ENCODE measurements at places on chromosomes 12 and 14.
A peak's percentile ranks its signal among the peaks of the same experiment; 100 is the strongest.

- no peak for DNase-seq
Measured at GRCh38 chr12:24991209-24992049, 42.5 kb upstream of the BCAT1 start.

DNA sequence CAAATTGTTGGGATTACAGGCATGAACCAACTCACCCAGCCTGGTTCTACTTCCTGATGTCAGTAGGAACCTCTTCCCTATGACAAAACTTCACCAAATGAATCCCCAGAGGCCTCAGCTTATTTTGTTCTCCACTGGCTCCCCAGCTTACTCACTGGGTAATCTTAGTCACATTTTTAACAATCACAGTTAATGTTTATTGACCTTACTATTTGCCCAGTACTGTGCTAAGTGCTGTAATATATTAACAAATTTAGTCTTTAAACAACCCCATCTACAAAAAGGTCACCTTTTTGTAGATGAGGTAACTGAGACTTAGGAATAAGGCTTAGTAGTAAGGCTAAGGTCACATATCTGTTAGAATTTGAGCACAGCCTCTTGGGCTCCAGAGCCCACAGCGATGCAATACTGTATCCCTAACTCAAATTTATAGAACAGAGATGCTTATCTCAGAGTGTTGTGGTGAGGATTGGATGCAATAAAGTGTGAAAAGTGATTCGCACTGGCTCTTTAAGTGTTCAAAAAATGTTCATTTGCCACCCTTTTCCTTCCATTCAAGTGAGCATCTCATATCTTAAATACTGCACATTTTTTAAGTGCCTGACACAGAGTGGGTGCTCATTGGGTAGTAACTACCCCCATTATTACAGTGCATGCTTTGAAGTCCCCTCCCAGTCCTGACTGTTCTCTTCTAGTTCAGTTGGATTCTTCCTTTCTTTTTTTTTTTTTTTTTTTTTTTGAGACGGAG lies 146.4 kb upstream of the ARHGAP5 start:
- DNase-seq, result no peak

- no peak for DNase-seq
Measured at GRCh38 chr12:69102856-69103255, 136.5 kb upstream of the CPSF6 start.

- peak; percentile 31 for DNase-seq
Measured at GRCh38 chr12:70271025-70271424, 27.8 kb downstream of the CNOT2 start.

DNA sequence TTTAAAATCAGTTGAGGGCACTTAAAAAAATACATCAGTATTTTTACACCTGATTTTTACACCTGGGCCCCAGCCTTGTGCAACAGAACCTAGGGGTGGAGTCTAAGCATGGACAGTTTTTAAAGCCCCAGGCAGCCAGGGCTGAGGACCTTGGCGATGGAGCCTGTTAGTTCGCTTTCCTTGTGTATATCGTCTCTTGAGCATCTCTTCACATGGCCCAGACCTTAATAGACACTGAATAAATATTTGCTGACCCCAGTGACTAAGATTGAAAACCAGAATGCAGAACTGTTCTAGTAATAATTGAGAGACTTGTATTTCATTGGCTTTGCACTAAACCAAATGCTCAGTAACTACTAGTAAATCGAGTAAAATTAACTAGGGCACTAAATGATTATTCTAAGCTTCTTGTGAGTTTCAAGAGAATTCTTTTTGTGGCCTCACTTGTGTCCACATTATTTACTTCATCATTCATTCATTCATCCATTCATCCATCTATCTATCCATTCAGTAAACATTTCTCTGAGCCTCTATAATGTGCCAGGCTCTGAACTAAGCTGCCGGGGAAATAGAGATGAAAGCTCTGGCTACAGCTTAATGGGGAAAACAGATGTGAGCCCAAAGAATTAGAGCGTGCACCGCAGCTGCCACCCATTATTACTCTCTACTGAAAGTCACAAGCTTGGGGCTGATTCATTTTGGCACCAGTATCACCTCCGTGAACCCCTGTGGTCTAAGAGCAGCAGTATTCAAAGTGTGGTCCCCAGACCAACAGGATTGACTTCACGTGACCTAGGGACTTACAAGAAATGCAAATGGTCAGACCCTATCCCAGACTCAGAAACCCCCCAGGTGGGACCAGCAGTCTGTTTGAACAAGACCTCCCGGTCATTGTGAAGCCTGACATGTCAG lies 30.7 kb upstream of the BCL7A start:
- peak; percentile 79 for DNase-seq

DNA sequence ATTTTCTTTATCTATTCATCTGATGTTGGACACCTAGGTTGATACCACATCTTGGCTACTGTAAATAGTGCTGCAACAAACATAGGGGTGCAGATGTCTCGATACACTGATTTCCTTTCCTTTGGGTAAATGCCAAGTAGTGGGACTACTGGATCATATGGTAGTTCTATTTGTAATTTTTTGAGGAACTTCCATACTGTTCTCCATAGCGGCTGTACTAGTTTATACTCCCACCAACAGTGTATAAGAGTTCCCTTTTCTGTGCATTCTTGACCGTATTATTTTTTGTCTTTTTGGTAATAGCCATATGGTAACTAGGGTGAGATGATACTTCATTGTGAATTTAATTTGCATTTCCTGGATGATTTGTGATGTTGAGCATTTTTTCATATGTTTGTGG lies 71.8 kb downstream of the LRP6 start:
- no peak for DNase-seq

DNA sequence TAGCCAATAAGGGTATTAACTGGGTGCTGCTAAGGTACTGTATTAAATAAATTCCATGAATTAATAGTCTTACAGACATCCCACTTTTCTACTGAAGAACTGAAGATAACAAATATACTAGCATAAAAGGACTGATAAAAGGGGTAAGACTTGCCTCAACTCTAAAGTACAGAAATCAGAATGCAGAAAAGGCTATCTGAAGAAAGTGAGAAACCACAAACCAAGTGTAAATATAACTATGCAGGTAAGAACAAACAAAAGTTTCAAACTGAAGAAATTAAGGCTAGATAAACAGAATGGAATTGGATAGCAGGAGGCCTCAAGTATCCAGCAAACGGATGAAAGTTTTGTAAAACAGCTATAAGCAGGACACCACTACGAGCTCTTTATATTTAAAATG lies 29.5 kb downstream of the YAF2 start:
- no peak for DNase-seq

- no peak for DNase-seq
Measured at GRCh38 chr12:6478416-6478815, 7.9 kb upstream of the VAMP1 start.

- DNase-seq, result no peak
Measured at GRCh38 chr14:101713621-101714349, 47.7 kb upstream of the PPP2R5C start.

DNA sequence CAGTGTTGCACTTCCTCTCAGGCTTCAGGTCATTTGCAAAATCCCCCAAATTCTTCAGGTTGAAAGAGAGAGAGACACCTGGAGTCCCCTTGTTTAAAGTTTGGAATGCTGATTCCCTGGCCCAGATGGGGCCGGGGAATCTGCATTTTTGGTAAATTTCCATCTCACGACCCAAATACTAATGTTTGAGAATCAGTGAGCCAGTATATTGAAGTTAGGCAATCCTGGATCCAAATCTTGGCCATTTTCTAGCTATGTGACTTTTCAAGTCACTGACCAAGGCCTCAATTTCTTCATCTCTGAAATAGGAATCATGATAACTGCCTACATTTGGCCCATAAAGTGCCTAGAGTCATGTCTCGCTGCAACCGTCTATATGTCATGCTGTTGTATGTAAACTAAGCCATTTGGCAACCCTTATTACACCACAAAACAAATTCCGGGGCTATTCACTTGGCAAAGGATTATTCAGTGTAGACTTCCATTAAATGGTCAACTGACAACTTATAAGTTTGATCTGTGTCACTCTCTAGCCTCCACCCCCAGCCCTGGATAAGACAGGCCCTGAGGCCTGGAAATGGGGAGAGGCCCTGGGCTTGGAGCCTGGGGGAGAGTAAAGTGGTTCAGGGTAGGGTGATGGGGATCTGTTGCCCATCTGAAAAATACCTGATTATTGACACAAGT lies 3.7 kb upstream of the ZFP36L1 start:
- DNase-seq, result no peak

- DNase-seq, result peak; percentile 99
Measured at GRCh38 chr14:20603813-20604690, 12.9 kb upstream of the RNASE12 start.

- DNase-seq, result no peak
Measured at GRCh38 chr14:53934778-53935414, 21.7 kb downstream of the BMP4 start.

GRCh38 chr12:40208707-40209446 lies 15.9 kb upstream of the LRRK2 start:
- no peak for DNase-seq

DNA sequence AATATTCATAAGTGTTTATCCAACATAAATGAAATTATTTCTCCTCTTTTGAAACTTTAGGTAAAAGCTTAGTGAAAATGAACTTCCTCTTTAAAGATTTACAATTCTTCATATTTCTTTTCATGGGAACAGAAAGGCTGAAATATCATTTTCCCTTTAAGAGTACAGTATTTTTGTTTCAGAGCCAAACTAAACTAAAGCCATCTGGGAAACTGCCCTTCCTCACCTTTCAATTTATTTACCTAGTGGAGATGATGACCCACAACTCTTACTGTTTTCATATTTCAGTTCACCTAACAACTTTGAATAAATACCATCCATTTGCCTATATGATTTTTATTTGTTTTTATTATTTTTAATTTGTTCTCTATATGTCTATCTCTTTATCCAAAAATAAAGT lies 105.4 kb downstream of the ALX1 start:
- DNase-seq, result no peak

DNA sequence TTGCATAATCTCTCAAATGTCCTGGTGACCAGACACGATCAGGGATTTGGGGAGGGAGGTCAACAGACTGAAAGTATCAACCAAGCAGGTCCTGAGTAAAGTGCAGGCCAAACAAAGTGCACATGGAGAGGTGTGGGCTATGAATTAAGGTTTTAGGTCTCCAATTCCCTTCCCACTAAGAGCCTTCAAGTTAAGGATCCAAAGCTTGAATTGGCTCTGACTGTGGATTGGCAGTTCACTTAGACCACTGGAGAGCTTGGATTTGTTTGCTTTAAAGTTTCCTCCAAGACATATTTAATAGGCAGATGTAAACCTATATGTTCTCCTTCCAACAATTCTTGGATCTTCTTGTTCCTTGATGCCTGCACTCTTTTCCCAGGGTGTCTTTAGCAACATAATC lies 129.6 kb upstream of the IGF1 start:
- no peak for DNase-seq

GRCh38 chr12:120261951-120262851 lies 3.3 kb downstream of the PXN start:
- no peak for DNase-seq

DNA sequence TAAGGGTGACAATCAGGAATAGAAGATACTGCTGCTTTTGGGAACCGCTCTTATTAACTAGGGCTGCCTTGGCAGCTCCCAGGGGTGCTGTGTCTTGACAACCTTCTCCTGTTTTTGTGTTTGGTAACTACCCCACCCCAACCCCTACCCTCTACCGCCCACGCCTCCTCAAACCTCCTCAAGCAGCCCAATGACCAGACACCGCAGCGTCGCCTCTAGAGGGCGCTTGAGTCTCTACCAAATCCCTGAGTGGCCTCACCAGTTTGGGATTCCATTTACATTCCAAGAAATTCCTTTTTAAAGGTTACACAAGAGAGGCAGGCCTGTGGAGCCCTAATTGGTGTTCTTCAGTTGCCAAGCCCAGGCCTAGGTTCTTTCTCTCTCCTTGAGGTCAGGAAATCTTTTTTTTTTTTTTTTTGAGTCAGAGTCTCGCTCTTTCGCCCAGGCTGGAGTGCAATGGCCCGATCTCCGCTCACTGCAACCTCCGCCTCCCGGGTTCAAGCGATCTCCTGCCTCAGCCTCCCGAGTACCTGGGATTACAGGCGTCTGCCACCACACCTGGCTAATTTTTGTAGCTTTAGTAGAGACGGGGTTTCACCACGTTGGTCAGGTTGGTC lies 72.4 kb upstream of the USP44 start:
- peak; percentile 55 for DNase-seq

DNA sequence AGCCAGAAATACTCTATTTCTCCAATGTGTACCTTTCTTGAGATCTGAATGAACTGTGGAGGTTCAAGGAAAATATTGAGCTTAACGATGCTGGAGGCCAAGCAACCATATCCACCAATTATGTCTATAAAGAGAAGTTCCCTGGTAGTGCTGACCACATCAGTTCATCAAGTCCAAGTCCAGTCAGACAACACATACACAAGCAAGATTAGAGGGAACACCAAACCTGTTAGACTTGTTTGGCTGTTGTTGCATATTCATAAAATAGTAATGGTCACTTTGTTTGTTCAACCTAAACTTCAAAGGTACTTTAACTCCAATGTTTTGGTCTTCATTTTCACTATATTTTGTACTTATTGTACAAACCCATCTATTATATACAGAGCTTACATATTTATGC lies 81.6 kb downstream of the LMO3 start:
- no peak for DNase-seq

DNA sequence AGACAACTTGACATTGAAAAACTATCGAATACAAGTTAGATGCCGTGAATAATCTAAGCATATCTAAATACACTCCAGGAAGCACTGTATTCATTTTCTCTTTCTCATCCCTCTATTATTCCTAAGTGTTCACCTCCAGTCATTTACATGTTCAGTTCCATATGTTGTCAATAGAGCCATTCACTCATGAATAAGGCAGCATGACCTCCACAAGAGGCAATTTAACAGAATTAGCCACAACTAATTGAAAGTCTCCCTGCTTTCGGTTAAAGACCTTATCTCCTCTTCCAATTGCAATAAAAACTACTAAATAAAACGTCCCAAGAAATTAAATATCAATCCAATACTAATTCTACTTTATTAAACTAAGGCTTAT lies 1.8 kb downstream of the LRIG3 start:
- DNase-seq, result peak; percentile 53

DNA sequence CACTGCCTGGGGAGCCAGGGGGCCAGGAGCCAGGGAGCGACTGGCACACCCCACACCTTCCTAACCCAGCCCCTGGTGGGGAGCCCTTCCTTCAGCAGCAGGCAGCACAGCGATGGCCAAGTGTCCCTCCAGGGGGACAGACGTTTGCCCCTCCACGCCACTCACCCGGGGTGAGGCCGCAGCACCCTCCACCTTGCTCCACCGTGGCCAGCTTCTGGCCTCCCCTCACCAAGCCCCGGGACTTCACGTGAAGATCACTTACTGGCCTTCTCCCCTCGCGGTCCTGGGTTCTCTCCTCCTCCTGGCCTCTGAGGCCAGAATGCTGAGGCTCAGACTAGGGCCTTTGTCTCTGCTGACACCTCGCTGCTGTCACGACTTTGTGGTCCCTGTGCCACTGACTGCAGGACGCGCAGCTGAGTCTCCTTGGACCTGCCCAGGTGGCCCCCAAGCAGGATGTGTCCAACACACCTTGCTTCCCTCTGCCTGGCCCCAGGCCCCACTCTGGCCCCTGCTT lies 3.5 kb upstream of the ASPG start:
- DNase-seq, result no peak

DNA sequence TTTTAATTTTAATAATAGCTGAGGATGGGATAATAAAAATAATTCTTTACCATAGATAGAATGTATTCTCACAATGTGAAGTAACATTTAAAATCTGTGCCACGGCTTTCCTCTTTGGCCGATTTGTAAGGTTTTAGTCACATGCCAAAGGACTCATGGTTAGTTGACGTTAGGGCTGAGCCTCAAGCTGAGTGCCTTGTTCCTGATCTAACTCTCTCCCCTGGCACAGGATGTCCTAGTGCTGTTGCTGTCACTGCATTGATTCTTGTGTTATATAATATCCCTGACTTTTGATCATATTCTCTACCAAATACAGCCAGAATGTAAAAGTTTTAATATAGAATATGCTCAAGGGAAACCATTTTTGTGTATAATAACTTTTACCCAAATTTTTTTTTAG lies 144.3 kb downstream of the PELI2 start:
- no peak for DNase-seq
